ENCODE measurements at places on chromosomes 3 and 15. TPM values are rescaled to one million over a fixed set of nuclear protein-coding genes. Genes with fewer than 3 reads are reported as not detected.

The ZBBX gene
- polyA plus RNA-seq, result not detected

The EPB42 gene
- not detected for polyA plus RNA-seq

The BCL2A1 gene
- 0.31 TPM for polyA plus RNA-seq

The MINAR1 gene
- polyA plus RNA-seq, result 0.58 TPM

The TNNC1 gene
- polyA plus RNA-seq, result 0.69 TPM

The CCR3 gene
- polyA plus RNA-seq, result 0.16 TPM

The CTXN2 gene
- not detected for polyA plus RNA-seq

The VPS13C gene
- polyA plus RNA-seq, result 19.6 TPM

The BFSP2 gene
- polyA plus RNA-seq, result not detected

The FYCO1 gene
- 24.8 TPM for polyA plus RNA-seq

The CEP63 gene
- 15.5 TPM for polyA plus RNA-seq

The FEZF2 gene
- 0.02 TPM for polyA plus RNA-seq

The PLD1 gene
- polyA plus RNA-seq, result 3.3 TPM

The TTLL13 gene
- 0.08 TPM for polyA plus RNA-seq

The OXTR gene
- polyA plus RNA-seq, result 47.2 TPM

The P3H2 gene
- polyA plus RNA-seq, result 24.2 TPM

The ITIH4 gene
- polyA plus RNA-seq, result 1.1 TPM
